Foreskin keratinocyte (primary cell): ENCODE measurements at places on chromosomes 7 and 10. TPM values are rescaled to one million over a fixed set of nuclear protein-coding genes. Genes with fewer than 3 reads are reported as not detected.

The NUPR2 gene
- polyA plus RNA-seq = not detected in 2 replicates

The STEAP1 gene
- polyA plus RNA-seq = 18.1 and 21.2 TPM in 2 replicates

The GRM3 gene
- polyA plus RNA-seq = not detected in 2 replicates

The GRM8 gene
- not detected in 2 replicates for polyA plus RNA-seq

The KIF11 gene
- 10.7 and 14.6 TPM in 2 replicates for polyA plus RNA-seq

The RPS24 gene
- 3,257 and 3,561 TPM in 2 replicates for polyA plus RNA-seq
